Regular cardiac myocyte (primary cell): ENCODE measurements at places on chromosomes 3 and 15. TPM values are rescaled to one million over a fixed set of nuclear protein-coding genes. Genes with fewer than 3 reads are reported as not detected.

The AHSG gene
- total RNA-seq: not detected in 2 replicates

The GOLGA8S gene
- total RNA-seq: 0.19 TPM in 1 of 2 replicates, not detected in the other

The ZNF445 gene
- 6.8 and 8.4 TPM in 2 replicates for total RNA-seq

The MEX3B gene
- total RNA-seq: 8.6 and 16.9 TPM in 2 replicates

The RTP3 gene
- total RNA-seq: not detected in 2 replicates

The GPR176 gene
- 136 and 250 TPM in 2 replicates for total RNA-seq

The SNRK gene
- 15.2 and 28.0 TPM in 2 replicates for total RNA-seq

The CIDEC gene
- total RNA-seq: under 0.01 TPM in 1 of 2 replicates, not detected in the other

The GOLGA6A gene
- total RNA-seq: under 0.01 and 0.28 TPM in 2 replicates

The SSUH2 gene
- not detected in 2 replicates for total RNA-seq

The TAMM41 gene
- total RNA-seq: 3.5 and 3.7 TPM in 2 replicates

The SEC11A gene
- 253 and 315 TPM in 2 replicates for total RNA-seq

The LTF gene
- total RNA-seq: 0.38 and 2.0 TPM in 2 replicates

The CLDN18 gene
- not detected in 2 replicates for total RNA-seq

The TIMP4 gene
- total RNA-seq: 0.77 and 2.3 TPM in 2 replicates

The LRRC31 gene
- total RNA-seq: not detected in 2 replicates

The ARPP19 gene
- 103 and 131 TPM in 2 replicates for total RNA-seq

The GPR160 gene
- 0.19 and 2.0 TPM in 2 replicates for total RNA-seq

The OXSM gene
- 11.1 and 12.4 TPM in 2 replicates for total RNA-seq

The GOLGA6L7 gene
- not detected in 2 replicates for total RNA-seq

The PLIN1 gene
- total RNA-seq: under 0.01 and 0.28 TPM in 2 replicates

The PRRT3 gene
- 1.2 and 2.0 TPM in 2 replicates for total RNA-seq

The HTR3E gene
- total RNA-seq: not detected in 2 replicates

The KLHL18 gene
- 18.3 and 35.1 TPM in 2 replicates for total RNA-seq

The GPR149 gene
- not detected in 2 replicates for total RNA-seq

The FSIP1 gene
- 1.3 and 2.8 TPM in 2 replicates for total RNA-seq

The CEP19 gene
- total RNA-seq: 3.3 and 5.1 TPM in 2 replicates

The ROPN1 gene
- not detected in 2 replicates for total RNA-seq

The PP2D1 gene
- not detected in 2 replicates for total RNA-seq

The CPN2 gene
- not detected in 2 replicates for total RNA-seq

The SIN3A gene
- 14.1 and 18.6 TPM in 2 replicates for total RNA-seq

The EPHB3 gene
- total RNA-seq: 0.38 and 3.1 TPM in 2 replicates

The DNAJB8 gene
- not detected in 2 replicates for total RNA-seq

The SLCO3A1 gene
- total RNA-seq: 2.8 and 3.5 TPM in 2 replicates

The LDHAL6B gene
- total RNA-seq: not detected in 2 replicates
